ENCODE measurements at places on chromosomes 12 and 14.

DNA sequence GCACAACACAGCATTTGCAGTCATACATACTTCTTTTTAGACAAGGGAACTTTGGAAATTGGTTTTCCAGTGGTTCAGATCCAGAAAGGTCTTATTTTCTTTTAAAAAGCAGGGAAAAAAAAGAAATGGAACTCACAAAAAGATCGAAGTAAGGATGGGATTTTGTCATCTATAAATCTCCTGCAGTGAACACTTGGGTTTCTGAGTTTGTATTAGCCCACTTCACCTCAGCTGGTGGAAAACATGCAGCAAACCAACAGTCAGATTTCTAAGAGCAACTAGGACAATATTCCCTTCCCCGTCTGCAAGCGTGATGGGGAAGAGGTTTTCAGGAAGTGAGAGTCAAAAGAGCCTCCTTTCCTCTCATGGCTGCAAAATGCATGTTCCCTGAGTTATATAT, 4.6 kb downstream of the MYF5 start:
- no peak for DNase-seq

DNA sequence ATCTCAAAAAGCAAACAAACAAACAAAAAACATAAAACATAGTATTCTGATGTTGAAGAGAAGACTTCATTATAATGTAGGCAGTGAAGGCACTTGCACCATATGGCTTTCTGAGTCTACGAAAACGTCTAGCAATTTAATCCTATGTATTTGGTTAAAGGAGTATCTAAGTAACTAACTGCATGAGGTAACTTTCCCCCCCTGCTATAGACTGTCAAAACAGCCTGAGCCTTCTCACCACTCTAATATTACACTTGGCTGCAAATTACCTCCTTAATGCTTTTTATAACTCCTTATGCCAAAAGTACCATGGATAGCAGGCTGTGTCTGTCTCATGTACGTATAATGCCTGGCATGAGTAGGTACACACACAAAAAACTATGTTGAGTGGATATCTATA, 607.6 kb upstream of the FLRT2 start:
- no peak for DNase-seq

GRCh38 chr14:80845856-80846255, 95.7 kb downstream of the CEP128 start:
- DNase-seq, result no peak

DNA sequence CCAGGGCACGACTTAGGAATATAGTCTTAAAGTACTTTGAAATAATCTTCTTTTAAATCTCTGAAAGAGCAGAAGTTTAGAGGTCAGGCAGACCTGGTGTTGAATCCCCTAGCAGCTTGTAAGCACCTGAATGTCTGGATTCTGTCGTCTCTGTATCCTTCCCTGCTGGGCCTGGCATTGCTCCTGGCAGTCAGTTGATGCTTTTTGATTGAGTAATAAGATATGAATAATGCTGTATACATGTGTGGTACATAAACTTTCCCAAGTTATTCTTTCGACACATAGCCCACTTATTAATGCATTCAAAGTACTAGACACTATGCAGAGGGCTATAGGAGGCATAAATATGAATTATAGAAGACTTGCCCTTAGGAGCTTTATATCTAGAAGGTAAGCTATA, 31.4 kb downstream of the EVL start:
- DNase-seq, result no peak

GRCh38 chr14:99777951-99778350, 15.3 kb upstream of the EML1 start:
- DNase-seq, result no peak

DNA sequence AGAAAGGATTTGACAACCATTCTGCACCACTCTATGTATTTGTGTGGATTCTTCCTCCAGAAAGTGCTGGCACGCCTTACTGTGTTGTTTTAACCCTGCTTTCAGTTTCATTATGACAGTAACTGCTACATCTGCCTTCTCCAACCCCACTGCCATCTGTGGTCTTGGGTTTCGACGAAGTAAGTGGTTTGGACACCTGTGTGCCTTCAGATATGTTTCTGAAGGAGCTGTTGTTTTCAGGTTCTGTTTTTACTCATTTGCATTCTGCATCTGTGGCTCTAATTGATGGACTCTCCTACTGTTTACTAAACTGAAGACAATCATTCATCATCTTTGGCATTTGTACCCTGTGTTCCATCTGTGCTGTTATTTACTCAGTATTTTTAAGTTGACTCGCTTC, 4.1 kb downstream of the TSHR start:
- DNase-seq, result peak; percentile 94

GRCh38 chr14:56057071-56057741, 61.0 kb upstream of the PELI2 start:
- no peak for DNase-seq

GRCh38 chr12:121139286-121139685, 6.6 kb downstream of the P2RX7 start:
- DNase-seq, result no peak

GRCh38 chr12:59134750-59135149, 214.4 kb upstream of the LRIG3 start:
- no peak for DNase-seq

DNA sequence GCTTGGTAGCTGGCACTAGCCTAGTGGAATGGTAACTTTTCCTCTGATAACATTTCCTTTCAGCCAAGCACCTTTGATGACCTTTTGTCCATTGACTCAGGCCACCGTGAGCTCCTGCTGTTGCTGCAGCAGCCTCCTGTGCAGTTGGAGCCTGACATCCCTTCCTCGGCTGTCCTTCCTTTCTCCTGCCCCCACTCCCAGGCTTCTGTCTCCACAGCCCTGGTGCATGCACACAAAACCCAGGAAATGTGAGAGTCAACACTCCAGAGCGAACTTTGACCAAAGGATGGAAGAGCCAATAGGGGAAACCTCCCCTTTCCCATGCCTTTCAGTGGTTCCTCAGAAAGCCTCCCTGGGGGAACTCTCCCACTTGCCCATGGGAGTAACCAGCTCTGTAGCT, 115.0 kb downstream of the TMEM260 start:
- no peak for DNase-seq

- DNase-seq, result no peak
Measured at GRCh38 chr12:115953031-115953430, 324.5 kb downstream of the MED13L start.

DNA sequence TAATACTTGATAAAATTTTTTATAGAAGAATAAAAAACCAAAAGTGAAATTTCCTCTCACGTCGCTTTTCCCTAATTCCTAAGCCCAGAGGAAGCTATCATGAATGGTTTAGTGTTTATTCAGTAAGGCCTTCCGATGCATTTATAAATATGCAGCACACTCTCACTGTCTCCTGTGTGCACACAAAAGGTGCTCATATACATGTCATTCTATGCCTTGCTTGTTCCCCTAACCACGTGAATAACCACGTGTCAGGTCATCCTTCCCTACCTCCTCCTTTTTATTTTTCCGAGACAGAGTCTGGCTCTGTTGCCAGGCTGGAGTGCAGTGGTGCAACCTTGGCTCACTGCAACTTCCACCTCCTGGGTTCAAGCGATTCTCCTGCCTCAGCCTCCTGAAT, 29.6 kb downstream of the PIGH start:
- DNase-seq, result no peak

DNA sequence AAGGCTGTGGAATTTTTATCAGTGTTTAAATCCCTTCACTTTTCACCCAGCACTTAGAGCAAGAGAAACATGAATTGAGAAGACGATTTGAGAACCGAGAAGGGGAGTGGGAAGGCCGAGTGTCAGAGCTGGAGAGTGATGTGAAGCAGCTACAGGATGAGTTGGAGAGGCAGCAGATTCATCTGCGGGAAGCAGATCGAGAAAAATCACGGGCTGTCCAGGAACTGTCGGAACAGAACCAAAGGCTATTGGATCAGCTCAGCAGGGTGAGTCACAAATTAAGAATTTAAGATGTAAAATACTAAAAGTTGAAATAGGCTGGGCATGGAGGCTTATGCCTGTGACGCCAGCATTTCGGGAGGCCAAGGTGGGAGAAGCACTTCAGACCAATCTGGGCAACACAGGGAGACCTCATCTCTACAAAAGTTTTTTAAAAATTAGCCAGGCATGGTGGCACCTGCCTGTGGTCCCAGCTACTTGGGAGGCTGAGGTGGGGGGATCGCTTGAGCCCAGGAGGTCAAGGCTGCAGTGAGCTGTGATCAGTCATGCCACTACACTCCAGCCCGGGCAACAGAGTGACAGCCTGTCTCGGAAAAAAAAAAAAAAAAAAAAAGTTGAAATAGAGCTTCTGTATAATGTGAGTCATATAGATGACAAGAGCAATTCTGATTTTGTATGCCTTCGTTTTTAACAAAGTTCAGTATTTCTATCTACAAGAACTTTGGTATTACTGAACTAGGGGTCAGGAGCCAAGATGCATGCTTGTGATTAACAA, 9.6 kb downstream of the BICDL1 start:
- DNase-seq, result no peak

DNA sequence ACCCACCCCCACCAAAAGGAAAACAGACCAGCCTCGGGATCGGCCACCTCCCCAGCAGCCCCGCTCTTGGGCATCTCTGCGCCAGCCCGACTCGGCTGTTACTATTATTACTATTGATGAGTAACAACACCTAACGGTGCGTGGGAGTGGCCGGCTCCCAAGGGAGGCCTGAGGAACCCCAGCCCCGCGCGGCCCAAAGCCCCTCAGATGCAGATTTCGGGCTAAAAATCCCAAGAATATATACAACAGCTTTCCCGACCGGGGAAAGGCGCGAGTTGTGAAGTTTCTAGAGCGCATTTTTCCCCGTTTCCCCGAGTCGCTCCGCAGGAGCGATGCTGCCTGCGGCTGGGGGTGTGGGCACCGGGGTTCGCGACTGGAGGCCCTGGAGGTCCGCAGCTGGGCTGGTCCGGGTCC, 565 bp downstream of the NT5DC3 start:
- peak; percentile 50 for DNase-seq

DNA sequence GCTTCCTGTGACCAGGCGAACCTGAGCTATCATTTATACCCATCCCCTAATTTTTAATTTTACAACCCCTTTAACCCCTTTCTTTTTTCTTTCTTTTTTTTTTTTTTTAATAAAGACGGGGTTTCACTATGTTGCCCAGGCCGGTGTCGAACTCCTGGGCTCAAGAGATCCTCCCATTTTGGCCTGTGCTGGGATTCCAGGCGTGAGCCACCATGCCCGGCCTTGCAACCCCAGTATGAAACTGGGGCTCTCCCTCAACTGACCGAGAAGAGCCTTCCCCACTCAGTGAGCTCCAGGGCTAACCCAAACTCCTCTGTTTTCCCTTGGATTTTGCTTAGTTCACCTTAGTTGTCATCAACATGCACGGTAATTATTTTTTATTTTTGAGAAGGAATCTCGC, 992 bp downstream of the CPSF2 start:
- DNase-seq, result peak; percentile 12

DNA sequence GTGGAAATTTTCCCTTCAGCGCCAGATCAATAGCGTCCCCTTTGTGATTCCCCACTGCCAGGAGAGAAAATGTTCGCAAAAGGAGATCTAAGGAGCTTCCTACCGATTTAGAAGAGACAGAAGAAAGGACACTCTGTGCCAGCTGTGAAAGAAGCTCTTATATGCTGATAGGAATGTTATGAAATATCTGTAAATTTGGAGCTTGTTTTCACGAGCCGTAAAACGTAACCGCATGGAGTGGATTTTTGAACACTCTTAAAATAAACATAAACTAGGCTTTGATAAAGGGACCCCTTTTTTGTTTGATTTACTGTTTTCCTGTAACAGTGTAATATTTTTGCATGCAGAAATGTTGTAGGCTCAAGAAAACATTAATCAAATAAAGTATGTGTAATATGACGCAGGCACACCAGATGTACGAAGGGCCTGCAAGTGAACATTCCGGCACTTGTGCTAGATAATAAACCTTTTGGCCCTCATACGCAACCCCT, 346.8 kb downstream of the ETNK1 start:
- DNase-seq, result no peak

- no peak for DNase-seq
Measured at GRCh38 chr12:39923364-39923763, 182.5 kb downstream of the SLC2A13 start.

GRCh38 chr12:93299262-93299846, 78.4 kb upstream of the NUDT4 start:
- no peak for DNase-seq

- no peak for DNase-seq
Measured at GRCh38 chr12:130440411-130441080, 102.9 kb downstream of the PIWIL1 start.

GRCh38 chr14:68268719-68269118, 449.1 kb downstream of the RAD51B start:
- no peak for DNase-seq

GRCh38 chr12:63845726-63846125, 1.2 kb downstream of the SRGAP1 start:
- no peak for DNase-seq

- peak; percentile 55 for DNase-seq
Measured at GRCh38 chr12:11771356-11771755, 121.9 kb downstream of the ETV6 start.

- DNase-seq, result no peak
Measured at GRCh38 chr12:5923043-5923605, 21.9 kb downstream of the ANO2 start.

GRCh38 chr14:75831455-75831854, 150.3 kb downstream of the TGFB3 start:
- DNase-seq, result peak; percentile 19

GRCh38 chr12:34264110-34264509, 241.8 kb downstream of the ALG10 start:
- no peak for DNase-seq

DNA sequence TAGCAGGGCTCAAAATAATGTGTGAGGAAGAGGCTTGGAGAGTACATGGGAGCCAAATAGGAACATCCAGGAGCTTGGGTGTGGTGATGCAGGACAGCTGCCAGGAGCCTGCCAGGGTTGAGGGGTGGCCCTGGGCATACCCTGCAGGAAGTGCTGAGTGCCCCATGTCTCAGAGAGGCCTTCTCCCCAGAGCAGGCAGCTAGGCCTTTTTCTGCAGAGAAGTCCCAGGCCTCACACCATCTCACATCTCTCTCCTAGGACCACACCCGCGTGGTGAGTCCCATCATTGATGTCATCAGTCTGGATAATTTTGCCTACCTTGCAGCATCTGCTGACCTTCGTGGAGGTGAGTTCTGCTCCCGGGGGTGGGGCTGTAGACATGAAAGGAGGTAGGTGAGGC, 66.9 kb downstream of the ERH start:
- no peak for DNase-seq

- DNase-seq, result no peak
Measured at GRCh38 chr14:59282378-59282765, 93.9 kb downstream of the DAAM1 start.

- no peak for DNase-seq
Measured at GRCh38 chr12:47149146-47149545, 69.4 kb upstream of the AMIGO2 start.
